ENCODE measurements at places on chromosomes 11 and 22.

DNA sequence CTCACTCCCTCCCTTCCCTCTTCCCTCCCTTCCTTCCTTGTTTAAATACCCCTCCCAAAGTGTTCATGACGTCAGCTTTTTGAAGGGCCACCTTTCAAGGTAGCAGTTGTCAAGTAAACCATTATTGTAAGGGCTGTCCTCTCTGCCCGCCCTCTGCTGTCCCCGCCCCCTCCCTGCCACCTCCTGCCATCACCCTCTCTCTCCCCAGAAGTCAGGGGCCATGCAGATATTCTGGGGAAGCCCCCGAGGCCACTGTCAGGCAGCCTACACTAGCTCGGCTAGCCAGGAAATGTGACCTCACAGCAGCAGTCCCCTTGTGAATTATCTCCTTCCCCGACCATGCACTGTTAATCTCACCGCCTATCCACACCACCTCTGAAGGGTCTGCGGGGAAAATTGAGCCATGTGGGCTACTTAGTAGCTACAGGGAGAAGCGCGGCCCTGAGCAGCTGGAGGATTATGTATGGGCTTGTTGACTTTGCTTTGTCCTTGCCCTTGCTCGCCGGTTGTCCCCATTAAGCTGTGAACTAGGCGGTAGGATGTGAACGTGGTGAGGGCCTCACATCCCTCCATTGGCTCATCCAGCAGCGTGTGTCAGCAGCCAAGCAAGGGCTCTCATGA is 42.1 kb upstream of the ATXN10 start:
- no peak for DNase-seq

GRCh38 chr11:72724851-72725723 is 27.1 kb downstream of the ARAP1 start:
- DNase-seq, result peak; percentile 92

DNA sequence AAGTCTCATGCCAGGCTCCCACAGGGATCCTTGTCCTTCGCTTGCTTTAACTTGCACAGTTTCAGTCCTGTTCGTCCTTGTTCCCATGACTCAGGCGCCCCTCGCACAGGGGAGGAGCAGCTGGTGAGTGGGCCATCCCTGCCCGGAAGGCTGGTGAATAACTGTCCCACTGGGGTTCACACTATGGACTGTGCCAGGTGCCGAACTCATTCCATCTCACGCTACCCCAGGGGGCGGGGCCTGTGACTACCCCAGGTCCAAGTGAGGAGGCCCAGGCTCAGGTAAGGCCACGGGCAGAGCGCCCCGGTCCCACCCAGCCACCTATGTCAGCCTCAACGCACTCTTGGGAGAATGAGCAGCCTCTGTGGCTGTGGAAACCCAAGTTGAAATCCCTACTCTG is 7.2 kb upstream of the CARD10 start:
- no peak for DNase-seq

DNA sequence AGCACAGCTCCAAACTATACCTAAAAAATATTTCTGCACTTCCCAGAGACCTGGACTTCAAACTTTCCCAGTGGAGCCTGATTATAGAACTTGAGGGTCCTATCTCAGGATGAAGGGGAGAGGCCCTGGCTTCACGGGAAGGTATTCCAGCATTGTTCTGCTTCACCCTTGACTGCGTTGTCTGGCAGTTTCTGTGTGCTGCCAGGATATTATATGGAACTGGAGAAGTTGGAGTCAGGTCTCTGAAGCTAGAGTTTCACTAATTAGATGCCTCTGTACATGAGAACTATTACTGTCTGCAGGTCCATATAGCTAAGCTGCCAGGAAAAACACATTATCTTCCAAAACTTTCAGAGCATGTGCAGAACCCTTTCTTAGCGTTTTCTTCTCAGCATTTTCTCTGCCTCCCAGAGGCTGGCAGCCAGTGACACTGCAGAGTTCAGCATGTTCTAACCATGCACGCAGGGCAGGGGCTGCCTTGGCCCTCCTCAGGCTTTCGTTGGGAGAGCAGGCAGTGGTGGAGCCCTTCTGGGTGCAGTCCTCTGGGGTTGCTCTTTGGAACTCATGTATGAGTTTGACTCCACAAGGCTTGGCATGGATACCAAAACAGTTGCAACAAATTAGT is 99.3 kb downstream of the CWC15 start:
- no peak for DNase-seq

- DNase-seq, result no peak
Observed at GRCh38 chr11:130783323-130783722, 133.0 kb downstream of the SNX19 start.

Measured in NAMALWA (cell line).